ENCODE measurements at places on chromosomes 16 and 17.

- DNase-seq = no peak
These were observed 77.4 kb upstream of the SMIM36 start for GRCh38 chr17:55588446-55589242.

DNA sequence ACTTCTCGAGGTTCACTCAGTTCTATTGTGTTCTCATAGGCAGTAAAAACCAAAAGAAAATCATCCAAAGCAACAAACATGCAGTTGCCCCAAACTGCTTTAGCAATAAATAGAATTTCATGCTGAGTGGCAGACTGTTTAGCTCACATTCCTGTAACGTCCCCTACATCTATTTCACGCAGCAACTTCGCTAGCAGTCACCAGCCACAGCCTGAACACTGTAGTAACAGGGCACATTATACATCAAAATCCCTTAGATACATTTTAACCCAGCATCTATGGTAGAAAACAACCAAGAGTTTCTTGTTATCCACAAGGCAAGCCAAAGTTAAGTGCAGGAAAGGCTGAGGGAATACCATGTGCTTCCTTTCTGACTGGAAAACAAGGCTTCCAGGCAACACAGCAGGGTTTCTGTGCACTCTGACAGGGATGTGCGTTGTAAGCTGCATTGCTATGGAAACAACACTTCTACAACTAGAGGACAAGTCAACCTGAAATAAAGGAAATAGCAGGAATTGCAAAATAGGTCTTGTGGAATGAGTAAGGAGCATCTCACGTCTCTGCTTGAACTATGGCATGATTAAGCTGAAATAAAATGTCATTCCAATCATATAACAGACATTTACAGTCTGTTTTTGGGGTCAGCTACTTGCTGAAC lies 55.4 kb downstream of the CFDP1 start:
- DNase-seq = no peak

GRCh38 chr16:81536648-81537047 lies 92.0 kb downstream of the CMIP start:
- no peak for DNase-seq

- no peak for DNase-seq
These were observed 567 bp downstream of the UBB start for GRCh38 chr17:16381496-16381820.

GRCh38 chr16:65142276-65142675 lies 20.4 kb upstream of the CDH11 start:
- no peak for DNase-seq
